ENCODE measurements at places on chromosomes 7 and 10.

GRCh38 chr7:149856583-149856982 is 17.2 kb upstream of the ATP6V0E2 start:
- peak; percentile 72 for DNase-seq

GRCh38 chr10:124670849-124671248 is 73.3 kb downstream of the FAM53B start:
- DNase-seq, result no peak

DNA sequence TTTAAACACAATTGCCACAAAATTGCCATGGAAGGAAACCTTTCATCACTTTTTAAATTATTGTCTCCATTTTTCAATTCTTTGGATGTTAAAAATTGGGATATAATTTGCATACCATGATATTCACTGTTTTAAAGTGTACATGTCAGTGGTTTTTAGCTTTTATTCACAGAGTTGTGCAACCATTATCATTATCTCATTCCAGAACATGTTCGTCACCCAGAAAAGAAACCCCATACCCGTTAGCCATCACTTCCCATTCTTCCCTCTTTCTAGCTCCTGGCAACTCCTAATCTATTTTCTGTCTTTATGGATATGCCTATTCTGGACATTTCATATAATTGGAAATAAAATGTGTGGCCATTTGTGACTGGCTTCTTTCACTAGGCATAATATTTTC is 260.3 kb upstream of the FERD3L start:
- DNase-seq, result peak; percentile 42

DNA sequence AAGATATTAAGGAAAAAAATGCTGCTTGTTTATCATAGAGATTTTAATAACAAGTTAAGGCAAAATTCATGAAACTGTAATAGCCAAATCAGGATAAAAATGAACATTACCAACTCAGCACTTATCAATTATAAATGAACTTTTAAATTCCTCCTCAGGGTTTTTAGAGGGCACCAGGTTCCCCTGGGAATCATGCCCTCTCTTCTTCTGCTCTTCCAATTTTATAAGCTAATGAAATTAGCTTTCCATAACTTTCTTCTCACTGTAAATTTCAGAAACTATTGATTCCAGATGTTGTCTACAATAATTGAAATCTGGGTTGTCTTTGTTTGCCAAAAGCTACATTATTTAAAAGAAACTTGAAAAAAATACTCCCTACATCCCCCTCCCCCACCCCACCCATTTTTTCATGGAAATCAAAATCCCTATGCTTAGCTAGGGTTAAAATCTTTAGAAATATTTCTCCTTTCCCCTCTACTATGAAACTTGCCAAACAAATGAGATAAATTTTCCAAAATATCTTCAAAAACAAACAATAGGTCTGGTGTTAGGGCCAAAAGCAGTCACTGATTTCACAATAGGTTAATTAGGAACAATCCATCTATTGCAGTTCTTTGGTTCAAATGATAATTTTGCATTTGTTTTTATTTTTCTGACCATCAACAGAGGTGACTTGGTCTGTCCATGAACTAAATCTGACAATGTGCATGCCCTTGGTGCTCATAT is 187.7 kb downstream of the DOCK4 start:
- DNase-seq, result no peak

GRCh38 chr10:10785627-10786026 is 232.0 kb upstream of the CELF2 start:
- DNase-seq, result peak; percentile 70

GRCh38 chr10:8269976-8270375 is 215.5 kb downstream of the GATA3 start:
- DNase-seq, result no peak

GRCh38 chr10:26391701-26392695 is 46.1 kb upstream of the APBB1IP start:
- DNase-seq, result no peak

DNA sequence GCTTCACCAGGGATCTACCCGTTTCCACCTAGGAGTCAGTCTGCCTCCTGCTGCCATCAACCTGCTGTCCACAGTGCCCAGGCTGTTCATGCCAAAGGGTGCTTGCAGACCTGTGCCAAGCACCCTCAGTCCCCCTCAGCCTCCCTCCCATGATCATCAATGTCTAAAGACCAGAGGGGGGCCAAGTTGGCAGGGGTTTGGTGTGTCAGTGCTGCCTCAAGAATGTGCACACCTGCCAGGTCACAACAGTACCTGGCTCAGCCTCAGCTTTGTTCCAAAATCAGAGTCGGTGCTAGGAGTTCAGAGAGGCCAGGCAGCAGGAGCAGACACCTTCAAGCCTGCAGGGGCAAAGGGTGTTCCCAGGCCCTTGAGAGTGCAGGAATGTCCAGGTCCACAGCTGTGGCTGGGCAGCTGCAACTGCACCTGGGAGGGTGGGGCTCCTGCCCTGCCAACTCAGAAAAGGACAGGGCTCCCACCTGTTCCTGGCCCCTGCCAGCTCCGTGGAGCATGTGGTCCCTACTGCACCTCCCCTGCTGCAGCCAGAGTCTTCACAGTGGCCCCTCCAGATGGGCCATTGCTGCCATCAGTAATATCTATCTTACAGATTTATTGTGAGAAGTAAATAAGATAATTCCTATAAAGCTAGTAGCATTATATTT is 219.5 kb downstream of the POLR1F start:
- no peak for DNase-seq

GRCh38 chr7:77455321-77455720 is 39.2 kb upstream of the GSAP start:
- peak; percentile 33 for DNase-seq

- peak; percentile 34 for DNase-seq
Measured at GRCh38 chr7:108004220-108005142, 1.5 kb upstream of the LAMB1 start.

DNA sequence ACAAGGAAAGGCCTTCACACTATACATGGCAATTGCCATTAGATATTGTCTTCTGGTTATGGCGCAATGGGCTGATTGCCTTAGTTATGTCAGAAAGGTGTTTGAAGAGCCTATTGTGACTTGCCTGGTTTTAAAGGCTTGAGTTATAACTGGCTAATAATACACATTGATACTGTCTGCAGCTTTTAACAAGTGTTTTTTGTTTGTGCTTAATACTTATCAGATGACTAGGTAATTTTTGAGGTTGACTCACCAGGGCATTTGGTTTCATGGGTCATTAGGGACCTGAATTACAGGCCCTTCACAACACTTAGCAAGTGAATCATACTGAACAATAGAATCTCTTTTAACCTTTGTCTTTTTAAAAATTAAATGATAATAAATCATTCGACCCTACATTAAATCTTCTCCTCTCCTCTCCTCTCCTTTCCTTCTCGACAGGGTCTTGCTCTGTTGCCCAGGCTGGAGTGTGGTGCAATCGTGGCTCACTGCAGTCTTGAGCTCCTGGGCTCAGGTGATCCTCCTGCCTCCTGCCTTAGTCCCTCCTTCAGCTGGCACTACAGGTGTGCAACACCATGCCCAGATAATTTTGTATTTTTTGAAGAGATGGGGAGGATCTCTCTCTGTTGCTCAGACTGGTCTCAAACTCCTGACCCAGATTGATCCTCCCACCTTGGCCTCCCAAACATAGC is 196.3 kb downstream of the JCAD start:
- peak; percentile 97 for DNase-seq

GRCh38 chr7:20275637-20276036 is 55.1 kb upstream of the ITGB8 start:
- DNase-seq, result no peak

- DNase-seq, result no peak
Measured at GRCh38 chr7:30988351-30989005, 24.7 kb downstream of the GHRHR start.

- DNase-seq, result peak; percentile 47
Measured at GRCh38 chr7:51344406-51345138, 28.0 kb upstream of the COBL start.

DNA sequence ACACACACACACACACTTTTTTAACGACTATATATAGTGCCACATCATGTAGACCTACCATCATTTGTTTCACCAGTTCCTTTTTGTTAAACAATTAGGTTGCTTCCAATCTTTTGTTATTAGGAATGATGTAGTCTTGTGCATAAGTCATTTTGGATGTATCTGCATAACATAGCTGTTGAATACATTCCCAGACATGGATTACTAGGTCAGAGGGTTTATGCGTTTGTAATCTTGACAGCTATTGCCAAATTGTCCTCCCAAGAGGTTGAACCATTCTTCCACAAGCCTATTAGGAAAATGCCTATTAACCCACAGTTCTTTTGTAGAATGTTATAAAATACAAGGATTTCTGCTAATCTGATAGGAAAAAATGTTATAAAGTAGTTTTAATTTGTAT is 87.3 kb downstream of the PALS2 start:
- no peak for DNase-seq

DNA sequence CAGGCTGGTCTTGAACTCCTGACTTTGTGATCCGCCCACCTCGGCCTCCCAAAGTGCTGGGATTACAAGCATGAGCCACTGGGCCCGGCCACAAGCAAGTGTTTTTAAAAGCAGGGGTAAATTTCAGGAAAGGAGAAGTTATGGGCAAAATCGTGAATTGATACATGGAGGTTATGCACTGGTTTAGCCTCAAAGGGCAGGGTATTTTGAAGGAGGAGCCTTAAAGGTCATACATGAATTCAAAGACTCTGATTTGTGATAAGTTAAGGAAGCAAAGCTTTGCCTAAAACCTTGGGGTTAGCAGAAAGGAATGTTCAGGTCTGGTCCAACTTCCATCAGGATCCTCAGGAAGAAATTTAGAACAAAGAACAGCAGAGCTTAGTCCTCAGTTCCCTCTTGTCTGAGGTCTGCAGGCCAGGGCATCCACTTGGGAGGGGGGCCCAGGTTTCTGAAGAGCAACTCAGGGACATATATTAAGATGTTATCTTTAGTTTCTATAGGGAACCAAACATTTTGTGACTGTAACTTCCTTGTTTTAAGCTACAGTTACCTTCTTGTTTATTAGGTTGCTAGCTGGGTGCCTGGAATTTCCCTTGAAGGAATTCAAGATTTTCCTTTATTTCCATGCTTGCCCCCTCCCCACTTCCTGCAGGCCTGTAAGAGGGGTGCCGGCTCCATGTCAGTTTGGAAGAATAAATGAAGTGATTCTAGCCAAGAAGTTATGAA is 2.8 kb upstream of the REPIN1 start:
- DNase-seq, result no peak

GRCh38 chr10:30207485-30208052 is 141.5 kb downstream of the MTPAP start:
- DNase-seq, result no peak

GRCh38 chr10:131814567-131815265 is 86.1 kb upstream of the PPP2R2D start:
- DNase-seq, result no peak

GRCh38 chr7:136078630-136079029 is 101.5 kb upstream of the MTPN start:
- no peak for DNase-seq

- peak; percentile 70 for DNase-seq
Measured at GRCh38 chr7:126185959-126186580, 1066.7 kb downstream of the GRM8 start.

DNA sequence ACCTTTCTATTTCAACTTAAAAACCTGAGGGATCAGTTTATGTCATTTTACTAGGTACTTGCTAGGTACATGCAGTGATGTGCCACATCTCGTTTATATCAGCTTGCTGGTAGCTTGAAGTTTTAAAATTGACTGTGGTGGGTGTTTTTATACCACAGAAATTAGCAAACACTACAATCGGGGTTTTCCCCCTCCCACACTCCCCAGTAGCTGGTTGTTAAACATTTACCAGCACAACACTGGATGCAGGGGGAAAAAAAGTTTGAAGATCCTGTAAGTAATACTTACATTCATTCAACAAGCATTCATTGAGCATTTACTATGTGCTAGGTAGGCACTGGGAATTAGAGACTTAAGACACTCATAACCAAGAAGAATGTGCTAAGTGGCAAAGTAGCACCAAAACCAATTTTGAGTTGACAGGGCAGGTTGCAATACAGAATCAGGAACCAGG is 32.6 kb downstream of the USP6NL start:
- no peak for DNase-seq

DNA sequence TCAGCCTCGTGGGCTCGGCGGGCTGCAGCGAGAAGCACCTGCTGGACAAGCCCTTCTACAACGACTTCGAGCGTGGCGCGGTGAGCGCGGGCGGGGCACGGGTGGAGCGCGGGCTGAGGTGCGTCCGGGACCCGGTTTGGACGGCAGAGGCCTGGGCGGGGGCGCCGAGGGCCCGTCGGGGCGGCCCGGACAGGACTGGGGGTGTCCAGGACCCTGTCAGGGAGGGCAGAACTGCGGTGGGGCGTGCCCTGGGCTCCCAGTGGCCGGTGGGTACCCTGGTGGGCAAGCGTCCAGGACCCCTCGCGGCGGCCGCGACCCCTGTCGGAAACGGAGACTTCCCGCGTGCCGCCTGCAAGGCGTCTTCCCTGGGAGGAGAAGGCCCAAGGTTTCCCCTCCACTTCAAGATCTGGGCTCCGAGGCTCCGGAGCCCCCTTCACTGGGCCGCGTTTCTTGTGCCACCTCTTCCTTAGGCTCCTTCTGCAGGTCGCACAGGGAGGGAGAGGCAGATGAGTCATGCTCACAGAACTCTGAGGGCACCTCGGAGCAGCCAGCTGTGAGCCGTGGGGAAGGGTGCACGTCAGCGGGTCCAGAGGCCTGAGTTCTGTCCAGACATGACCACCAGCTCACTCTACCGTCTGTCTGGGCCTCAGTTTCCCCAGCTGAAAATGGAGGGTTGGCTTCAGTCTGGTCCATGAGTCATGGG is 485 bp downstream of the ALOX5 start:
- DNase-seq, result peak; percentile 29

- peak; percentile 14 for DNase-seq
Measured at GRCh38 chr7:102042016-102042656, 224.7 kb downstream of the CUX1 start.

DNA sequence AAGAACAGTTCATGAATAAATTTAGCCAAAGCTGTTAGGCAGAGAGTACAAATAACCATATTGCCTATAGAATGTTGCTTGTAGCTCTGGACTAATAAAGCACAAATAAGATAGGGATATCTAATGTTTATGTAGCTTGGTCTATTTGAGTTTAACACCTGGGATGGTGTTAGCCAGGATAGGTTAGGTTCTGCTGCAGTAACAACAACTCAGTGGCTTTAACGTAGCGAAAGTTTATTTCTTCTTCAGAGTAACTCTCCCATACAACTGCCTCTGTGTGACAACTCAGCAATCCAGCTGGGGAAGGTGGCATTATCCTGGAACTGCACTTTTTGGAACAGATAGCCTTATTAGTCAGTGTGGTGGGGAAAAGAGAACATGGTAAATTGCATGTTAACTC is 52.2 kb upstream of the STEAP4 start:
- no peak for DNase-seq

GRCh38 chr10:60044971-60045370 is 138.6 kb upstream of the CCDC6 start:
- DNase-seq, result no peak
